ENCODE measurements at places on chromosomes 1 and 21.

DNA sequence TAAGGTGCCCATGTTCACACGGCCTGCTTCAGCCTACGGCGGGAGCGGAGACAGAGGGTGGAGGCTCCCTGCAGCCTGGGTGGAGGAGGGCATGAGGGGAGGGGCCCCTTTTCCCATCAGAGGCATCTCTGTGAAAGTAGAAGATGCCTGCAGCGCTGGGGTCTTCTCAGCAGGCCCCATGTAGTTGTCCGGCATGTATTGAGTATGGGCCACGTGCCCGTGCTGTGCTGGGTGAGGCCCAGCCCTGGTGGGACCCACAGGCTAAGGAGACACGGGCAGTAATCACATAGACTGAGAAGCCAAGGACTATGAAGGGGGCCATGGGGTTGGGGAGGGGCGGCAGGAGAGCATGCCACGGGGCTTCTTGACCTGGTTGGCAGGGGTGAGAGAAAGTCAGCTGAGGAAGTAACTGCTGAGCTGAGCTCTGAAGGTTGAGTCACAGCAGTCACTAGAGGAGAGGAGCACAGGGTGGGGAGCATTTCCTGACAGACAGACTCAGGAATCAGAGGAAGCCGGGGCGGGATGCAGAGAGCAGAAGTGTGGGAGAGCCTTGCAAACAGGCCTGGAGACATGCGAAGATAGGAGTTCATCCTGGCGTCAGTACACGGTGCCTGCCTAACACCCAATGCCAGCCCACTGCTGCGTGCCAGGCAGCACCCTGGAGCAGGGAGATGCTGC is 21.6 kb downstream of the PSEN2 start:
- no peak for DNase-seq

DNA sequence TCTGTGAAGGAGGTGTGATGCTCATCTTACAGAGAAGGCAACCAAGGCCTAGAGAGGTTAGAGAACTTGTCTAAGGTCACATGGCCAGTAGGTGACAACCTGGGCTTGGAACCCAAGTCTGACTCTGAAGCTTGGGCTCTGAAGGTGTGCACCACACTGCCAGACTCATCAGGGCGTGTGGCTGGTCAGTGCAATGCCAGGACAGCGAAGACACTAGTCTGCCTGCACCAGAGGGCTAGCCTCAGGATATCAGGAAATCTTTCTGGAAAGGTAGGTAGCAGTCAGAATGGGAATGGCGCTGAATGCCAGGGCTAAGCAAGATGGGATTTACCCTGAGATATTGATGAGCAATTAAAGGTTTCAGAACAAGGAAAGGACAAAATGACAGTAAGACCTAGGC is 34.9 kb downstream of the ELK4 start:
- DNase-seq: no peak

GRCh38 chr1:103945774-103946173 is 196.1 kb downstream of the AMY1C start:
- no peak for DNase-seq

GRCh38 chr1:90671741-90672140 is 45.4 kb downstream of the BARHL2 start:
- no peak for DNase-seq

DNA sequence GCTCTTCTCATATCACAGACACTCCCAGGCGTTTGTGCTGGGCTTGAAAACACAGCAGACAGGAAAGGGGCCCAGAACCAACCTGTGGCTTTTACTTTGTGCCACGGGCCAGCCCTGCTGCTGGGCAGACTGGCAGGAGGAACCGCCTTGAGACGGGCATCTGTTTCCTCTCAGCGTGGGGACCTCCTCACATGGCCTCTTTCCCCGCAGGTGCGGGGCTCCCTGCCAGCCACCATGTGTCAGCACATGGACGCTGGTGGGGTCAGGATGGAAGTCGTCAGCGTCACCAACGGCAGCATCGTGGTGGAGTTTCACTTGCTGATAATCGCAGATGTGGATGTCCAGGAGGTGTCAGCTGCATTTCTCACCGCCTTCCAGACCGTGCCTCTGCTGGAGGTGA is 47.8 kb downstream of the UMODL1 start:
- DNase-seq: no peak

DNA sequence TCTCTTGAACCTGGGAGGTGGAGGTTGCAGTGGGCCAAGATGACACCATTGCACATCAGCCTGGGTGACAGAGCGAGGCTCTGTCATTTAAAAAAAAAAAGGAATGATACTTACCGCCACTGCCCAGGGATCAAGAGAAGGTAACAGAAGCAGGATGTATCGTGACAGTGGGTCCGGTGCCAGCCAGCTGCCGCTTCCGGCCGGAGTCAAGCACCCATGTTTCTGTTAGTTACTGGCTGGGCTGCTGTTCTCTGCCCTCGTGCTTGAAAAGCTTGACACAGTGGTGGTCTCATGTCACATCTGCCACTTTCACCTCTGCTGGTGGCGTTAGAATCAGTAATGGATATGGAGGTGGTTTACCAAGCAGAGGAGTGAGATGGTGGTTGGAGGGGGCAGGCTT is 21.0 kb downstream of the IFNGR2 start:
- DNase-seq: no peak

DNA sequence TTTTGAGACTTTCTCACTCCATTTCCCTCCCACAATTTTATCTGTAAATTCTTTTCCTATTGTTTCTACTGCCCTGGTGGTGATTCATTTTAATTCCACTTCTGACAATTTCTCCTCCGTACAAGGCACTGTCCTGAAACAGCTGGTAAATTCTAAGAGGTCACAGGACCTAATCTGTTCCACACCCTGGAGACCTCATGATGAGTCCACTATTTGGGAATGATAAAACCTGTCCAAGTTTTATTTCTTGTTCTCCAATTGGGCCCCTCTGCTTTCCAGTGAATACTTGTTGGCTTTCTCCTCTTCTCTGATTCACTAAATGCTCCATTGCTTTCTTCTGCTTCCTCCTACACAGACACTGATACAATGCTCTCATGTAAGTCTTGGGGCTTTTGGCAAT is 343.1 kb upstream of the DUSP10 start:
- DNase-seq: no peak

GRCh38 chr1:180206581-180206980 is 23.5 kb upstream of the LHX4 start:
- no peak for DNase-seq

GRCh38 chr1:156904187-156904959 is 10.9 kb downstream of the PEAR1 start:
- DNase-seq: no peak

DNA sequence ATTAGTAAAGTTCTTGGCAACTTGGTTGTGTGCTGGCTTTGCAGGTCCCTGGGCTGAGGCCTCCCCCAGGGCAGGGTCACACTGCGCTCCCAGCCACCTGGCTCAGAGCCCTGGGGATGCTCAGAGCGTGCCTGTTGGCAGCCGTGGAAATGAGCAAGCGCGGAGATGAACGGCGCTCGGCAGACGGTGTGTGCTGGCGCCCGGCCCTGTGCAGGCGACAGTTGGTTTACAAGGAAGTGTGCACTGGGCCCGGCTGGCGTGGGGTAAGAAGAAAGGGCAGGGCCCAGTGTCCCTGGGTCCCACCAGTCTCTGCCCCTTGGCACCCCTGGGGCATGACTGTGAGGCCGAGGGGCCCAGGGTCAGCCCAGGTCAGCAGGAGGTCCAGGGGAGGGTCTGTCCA is 25.7 kb upstream of the PEX10 start:
- DNase-seq: no peak

DNA sequence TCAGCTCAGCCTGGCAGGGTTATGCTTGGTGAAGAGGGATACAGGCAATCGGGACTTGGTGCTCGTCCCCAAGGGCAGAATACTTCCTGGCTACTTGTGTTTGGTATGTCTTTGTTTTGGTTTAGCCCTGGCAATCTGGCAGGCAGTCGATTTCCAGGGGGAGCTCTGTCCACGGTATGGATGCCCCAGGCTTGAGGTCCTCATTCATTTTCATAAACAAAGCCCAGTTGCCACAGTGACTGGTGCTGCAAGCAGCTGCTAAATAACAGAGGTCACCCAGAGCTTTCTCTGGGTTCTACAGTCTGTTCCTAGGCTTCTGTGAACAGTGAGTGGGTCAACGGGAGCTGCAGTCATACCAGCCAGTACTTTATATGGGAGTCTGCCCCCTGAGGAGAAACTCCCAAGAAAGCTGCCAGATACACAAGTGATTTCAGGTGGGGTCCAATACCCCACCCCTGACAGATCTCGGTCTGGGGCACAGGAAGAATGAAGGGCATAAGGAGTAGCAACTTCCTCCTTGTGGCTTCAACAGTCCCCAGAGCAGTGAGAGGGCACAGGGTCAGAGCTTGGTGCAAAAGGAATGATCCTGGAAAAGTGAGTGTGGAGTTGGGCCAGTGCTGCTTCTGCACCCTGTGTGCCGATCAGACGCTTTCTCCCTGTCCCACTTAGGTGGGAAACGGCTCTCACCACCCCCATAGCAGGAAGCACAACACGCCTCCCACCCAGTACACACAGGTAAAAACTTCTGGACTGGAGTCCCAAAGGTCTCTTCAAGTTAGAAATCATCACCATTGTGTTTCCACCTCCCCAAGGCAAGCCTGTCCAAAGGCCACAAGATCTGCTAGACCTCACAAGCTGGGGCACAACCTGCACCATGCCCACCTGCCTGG is 55.5 kb downstream of the TGFBR3 start:
- DNase-seq: no peak

DNA sequence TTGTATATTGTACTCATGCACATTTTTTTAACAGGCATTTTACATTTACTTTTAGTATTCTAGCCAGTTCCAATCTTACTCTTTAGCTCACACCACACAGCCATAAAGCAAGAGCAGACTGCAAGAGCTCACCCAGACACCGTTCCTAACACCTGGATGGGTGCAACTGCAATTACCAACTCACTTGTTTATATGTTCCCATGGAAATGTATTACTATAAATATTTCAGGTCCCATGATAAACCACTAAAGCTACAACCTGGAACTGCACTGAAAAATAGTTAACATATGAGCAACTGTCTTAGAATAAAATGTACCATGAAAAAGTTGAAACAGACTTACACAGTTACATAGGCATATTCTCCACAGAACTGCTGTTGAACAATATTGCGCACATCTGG is 30.8 kb downstream of the USP48 start:
- DNase-seq: no peak

- no peak for DNase-seq
Measured at GRCh38 chr1:104991702-104992101, 1242.0 kb downstream of the AMY1C start.

All from stimulated activated CD4-positive, alpha-beta T cell treated with anti-CD3 and anti-CD28 coated beads, TNF-alpha, amount 100 ng/mL, for 4 hours (primary cell).